ENCODE measurements at places on chromosomes 1 and 21. TPM values are rescaled to one million over a fixed set of nuclear protein-coding genes. Genes with fewer than 3 reads are reported as not detected.
A peak's percentile ranks its signal among the peaks of the same experiment; 100 is the strongest.

DNA sequence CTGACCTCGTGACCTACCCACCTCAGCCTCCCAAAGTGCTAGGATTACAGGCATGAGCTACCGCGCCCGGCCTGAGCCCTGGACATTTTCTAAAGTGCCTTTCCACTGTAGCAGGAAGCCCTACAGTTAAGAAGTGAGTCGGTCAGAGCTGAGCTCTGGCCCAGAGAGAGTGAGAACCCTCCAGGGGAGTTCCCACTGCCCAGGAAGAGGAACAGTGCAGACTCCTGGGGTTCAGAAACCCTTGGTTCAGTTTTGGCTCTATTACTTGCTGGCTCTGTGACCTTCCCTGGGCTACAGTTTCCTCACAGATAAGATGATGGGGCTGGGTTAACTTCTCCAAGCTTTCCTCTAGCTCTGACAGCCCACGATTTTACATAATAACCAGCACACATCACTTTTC lies 20.9 kb downstream of the SLC9A1 start:
- DNase-seq: no peak

CNIH3 gene
- 3.6 TPM for polyA plus RNA-seq

SPRR1B gene
- not detected for polyA plus RNA-seq

GRCh38 chr1:29176576-29176975 lies 5.1 kb downstream of the SRSF4 start:
- DNase-seq: no peak

LENEP gene
- polyA plus RNA-seq: not detected

TPTE gene
- not detected for polyA plus RNA-seq

- DNase-seq: peak; percentile 96
These were observed at the start of gene MTX1 for GRCh38 chr1:155208541-155209311. TSS of gene MTX1 (plus strand) at chr1:155208695. CDS start at chr1:155208805, 110 bp downstream.

DNASE2B gene
- polyA plus RNA-seq: not detected

GRCh38 chr1:228393268-228393701 lies 13.3 kb downstream of the TRIM11 start:
- DNase-seq: peak; percentile 60

ACTN2 gene
- 2.2 TPM for polyA plus RNA-seq

GRCh38 chr21:18716578-18717138 lies 313.1 kb upstream of the TMPRSS15 start:
- DNase-seq: no peak

DNA sequence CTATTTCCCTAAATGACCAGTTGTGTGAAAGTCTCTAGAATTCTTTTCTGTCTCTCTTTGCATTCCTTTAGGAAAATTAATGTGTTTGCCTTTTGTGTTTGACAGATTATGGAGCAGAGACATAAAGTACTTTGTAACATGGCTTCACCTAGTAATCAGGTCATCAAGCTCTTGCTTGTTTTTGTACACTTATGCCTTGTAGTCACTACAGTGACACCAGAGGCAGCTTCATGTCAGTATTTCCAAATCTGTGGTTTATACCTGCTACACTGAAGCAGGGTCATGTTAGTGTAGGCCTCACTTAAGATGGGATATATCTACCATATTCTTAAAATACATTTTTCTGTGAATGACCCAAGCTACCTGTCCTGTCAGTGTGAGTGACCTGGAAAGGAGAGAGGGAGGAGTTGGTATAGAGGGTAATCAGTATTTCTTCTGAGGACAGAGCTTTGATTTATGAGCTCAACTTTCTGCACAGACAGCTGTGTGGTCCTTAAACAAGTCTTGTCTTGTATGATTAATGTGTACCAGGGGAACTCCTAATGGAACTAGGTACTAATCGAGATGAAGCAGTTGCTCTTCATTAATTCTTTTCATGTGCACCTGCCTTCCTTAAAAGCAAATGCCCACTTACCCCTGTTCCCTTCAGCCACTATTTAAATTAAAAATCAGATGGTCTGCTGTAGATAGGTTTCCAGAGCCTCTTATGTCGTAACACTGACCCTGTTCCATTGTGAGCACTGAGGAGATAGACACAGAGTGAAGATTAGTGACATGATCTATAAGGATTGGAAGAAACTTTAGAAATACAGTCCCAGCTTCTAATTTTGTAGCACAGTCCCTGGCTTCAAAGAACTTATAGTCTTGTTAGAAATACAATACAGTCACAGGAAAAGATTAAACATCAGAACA lies 45.7 kb downstream of the MACO1 start:
- DNase-seq: no peak

DNA sequence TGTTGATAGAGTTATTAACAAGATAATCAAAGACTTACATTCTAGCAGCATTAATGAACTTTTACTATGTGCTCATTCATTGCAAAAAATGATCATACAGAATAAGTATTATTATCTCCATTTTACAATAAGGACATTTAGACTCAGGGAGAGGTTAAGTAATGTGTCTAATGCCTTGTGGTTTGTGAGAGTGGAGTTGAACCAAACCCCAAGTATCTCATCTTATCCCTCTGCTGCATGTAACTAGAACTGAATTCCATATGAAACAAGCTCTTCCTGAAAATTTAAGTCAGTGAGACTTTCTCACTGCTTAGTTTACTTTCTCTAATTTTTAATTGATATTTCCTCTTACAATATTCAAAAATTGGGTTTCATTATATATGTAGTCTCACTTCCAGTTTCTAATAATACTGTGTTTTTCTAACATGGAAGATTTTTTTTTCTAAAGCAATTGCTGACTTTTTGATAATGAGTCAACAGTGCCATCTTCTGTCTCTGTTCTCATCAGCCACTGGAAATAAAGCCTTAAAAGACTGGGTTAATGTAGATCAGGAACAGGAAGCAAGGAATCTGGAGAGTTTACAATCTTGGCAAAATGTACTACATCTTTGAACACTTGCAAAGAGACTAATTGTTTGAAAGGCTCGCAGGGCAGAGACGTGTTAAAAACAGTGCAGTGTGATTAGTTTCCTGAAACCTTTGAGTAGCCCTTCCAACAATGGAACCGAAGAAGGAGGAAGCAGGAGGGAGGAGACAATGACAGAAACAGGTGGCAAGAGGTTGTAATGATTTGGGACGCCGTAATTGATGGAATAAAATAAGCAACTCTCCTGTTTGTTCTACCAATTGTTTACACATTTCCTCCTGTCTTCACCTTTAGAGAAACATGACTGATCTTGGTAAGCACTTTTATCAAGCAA lies 567.6 kb downstream of the MRPL39 start:
- peak; percentile 34 for DNase-seq

DNA sequence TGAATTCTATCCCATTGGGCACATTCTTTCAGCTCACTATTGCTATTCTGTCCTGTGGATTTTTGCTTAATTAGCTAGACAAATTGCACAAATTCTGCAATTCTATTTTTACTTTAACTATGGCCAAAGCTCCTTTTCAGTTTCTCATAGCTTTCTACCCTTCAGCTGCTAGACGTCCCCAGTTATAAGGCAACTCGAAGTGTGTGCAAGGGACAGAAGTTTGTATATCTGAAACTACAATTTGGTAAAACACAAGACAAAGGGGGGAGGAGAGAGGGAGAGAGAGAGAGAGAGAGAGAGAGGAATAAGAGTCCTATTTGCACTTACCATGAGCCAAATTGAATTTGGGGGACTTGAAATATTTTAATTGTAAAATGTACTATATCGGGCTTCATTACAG lies 91.8 kb downstream of the SETD4 start:
- no peak for DNase-seq

DNA sequence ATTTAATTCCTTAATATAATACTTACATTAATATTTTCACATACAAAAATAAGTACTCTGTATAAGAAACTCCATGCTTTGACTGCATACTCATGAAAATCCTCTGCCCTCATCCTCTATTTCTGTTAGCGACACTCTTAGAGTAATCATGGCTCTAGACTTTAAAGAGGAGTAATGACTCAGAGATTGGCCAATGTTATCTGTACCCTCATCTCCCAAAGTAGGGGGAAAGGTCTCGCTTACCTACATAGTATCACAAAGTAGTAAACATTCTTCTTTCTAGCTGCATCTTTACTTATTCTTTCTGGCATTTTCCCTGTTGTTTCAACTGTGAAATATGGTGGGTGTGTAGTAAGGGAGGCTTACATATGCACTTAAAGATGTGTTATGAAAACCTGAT lies 29.8 kb upstream of the SPAG17 start:
- no peak for DNase-seq

DNA sequence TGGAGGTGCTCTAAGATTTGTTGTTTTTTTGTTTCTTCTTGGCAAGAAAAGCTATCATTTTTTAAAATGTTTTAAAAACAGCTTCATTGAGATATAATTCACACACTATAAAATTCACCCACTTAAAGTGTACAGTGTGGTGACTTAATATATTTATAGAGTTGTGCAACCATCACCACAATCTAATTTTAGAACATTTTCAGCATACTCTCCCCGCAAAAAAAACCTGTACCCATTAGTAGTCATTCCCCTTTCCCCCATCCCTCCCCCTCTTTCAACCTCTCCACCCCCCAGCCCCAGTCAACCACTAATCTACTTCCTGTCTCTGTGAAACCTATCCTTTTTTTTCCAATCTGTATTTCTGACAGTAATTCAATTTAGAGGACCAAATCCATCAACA lies 30.6 kb downstream of the ZC3H11B start:
- no peak for DNase-seq

DNA sequence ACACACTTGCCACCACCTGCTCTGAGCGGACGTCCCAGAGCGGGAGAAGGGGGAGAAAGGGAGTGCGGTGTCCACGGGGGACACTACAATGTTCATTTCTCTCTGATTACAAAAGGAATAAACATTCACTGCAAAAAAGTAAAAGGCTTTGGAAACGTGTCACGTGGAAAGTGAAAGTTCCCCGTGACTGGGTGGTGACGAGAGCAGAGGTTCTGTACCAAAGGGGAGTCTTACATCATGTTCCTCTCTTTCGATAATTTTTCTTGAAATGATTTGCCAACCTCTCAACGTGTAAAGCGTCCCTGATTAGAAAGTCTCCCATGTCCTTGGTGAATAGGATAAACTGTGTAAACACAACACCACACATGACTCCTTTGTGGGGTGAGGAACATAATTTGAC lies 22.0 kb upstream of the PRDM15 start:
- no peak for DNase-seq

DNA sequence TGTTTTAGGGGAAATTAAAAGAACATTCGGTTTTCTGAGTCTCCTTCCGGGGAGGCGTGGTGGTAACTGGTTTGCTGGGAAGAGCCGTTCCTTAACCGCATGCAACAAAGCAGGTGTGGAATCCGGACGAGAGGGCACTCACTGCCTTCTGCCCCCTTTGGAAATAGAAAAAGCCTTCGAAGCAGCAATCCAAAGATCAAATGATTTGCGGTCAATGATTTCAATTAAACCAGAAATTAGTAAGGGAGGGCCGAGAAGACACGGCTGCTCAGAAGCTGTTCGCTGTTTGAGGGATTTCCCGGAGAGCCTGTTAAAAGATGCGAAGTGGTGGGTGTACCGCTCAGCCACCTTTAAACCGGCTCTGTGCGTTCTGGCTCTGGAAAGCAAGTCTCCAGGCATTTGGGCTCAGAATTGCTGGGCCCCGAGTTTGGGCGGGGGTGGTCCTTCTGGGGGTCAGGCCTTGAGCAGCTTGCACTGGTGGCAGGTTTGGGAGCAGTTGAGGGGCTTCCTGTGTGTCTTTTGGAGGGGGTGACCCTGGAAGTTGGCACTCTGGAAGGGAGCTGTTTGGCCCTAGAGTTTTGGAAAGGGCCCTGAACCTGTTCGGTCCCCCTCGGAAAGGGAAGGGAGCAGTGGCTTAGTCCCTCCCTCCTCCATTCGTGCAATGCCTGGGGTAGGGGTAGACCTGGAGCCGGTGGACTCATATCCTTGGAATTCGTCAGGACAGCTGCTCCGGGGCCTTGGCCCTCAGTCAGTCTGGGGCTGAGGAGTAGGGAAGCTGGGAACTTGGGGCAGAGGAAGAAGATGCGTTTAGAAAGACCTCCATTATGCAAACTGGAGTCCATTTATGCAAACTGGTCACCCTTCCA lies 3.1 kb downstream of the SIM2 start:
- DNase-seq: peak; percentile 60

ACBD3 gene
- polyA plus RNA-seq: 17.9 TPM

GRCh38 chr1:24373044-24373443 lies 40.5 kb downstream of the STPG1 start:
- no peak for DNase-seq

KCND3 gene
- 0.18 TPM for polyA plus RNA-seq

DNA sequence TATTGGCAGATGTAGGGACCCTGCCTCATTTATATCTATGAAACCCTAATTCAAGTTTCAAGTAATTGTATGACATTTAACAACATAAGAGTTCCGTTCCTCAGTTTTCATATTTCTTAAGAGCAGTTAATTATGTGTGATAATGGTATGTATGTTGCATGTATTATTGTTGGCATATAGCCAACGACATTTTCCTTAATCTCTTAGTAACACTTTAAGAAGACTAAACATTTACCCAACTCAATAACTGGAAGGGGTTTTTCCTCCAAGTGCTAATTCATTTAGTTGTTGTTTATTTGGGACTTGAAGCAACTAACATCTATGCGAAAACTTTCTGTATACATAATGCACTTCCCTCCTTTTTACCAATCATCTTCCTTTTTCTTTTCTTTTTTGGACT lies 1.5 kb upstream of the RALGPS2 start:
- DNase-seq: no peak

GRCh38 chr1:244821134-244821533 lies 14.3 kb upstream of the COX20 start:
- DNase-seq: no peak

GRCh38 chr1:86183810-86184209 lies 27.2 kb upstream of the COL24A1 start:
- DNase-seq: no peak

ELF3 gene
- polyA plus RNA-seq: 10.9 TPM

- peak; percentile 65 for DNase-seq
These were observed 41.5 kb downstream of the GBP6 start for GRCh38 chr1:89405275-89405929.

DNA sequence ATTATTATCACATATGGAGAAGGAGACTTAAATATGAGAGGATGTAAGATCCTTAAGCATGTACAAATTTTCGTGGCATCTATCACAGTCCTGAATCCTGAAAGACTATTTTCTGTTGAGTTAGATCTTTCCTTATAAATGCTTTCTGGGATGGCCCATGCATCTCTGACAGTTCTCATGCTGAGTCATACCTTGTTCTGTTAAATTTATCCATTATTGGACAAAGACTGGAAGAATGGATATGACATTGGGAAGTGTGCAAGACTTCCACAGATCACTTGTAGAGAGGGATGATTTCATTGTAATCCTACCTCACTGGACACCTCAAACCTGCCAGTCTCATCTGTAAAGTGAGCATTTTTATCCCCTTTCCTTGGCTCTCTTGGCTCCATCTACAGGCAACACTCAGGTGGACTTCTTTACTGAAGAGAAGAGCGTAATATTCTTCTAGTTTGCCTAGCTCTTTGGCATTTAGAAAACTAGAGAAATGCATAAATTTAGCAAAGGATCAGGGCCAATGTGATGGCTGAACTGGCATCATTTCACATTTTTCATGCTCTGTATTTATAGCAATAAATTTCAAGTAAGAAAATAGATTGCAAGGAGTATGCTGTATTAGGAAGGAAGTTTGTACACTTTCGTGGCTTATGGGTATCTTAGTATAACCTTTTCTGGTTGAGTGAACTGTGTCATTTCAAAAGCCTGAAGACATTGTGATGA lies 128.2 kb downstream of the NFIA start:
- no peak for DNase-seq

GRCh38 chr1:62800825-62801306 lies 16.9 kb downstream of the ATG4C start:
- DNase-seq: no peak

- no peak for DNase-seq
These were observed 12.0 kb upstream of the SMIM12 start for GRCh38 chr1:34871443-34872132.

- no peak for DNase-seq
These were observed 19.9 kb downstream of the ZNF648 start for GRCh38 chr1:182041615-182042014.

VWA1 gene
- polyA plus RNA-seq: 7.2 TPM
